ENCODE measurements at places on chromosomes 1 and 21. TPM values are rescaled to one million over a fixed set of nuclear protein-coding genes. Genes with fewer than 3 reads are reported as not detected.

Gene GUCA2B
- not detected for total RNA-seq

Gene APOBEC4
- total RNA-seq: not detected

Gene GBP1
- total RNA-seq: 51.3 TPM

Gene SHE
- 1.00 TPM for total RNA-seq

Gene KCNE2
- total RNA-seq: not detected

Gene HTR6
- total RNA-seq: not detected

Gene LPAR3
- total RNA-seq: 0.73 TPM

Gene LYPLAL1
- total RNA-seq: 21.0 TPM

Gene KCNK1
- total RNA-seq: not detected

Gene TEDDM1
- not detected for total RNA-seq

Gene BACH1
- total RNA-seq: 51.6 TPM

Gene LIPI
- total RNA-seq: not detected

Gene TNFSF4
- total RNA-seq: 0.33 TPM

Gene HES3
- total RNA-seq: not detected

Gene PTPRF
- 4.0 TPM for total RNA-seq

Gene GBP7
- not detected for total RNA-seq

Gene SLAMF7
- total RNA-seq: not detected

Gene DLGAP3
- total RNA-seq: not detected

Gene PTGFR
- total RNA-seq: 0.15 TPM

Gene RASAL2
- total RNA-seq: 36.3 TPM

Gene ACTA1
- not detected for total RNA-seq

Gene BCL10
- 18.6 TPM for total RNA-seq

Gene NPR1
- 1.1 TPM for total RNA-seq

Gene MIXL1
- not detected for total RNA-seq

Gene RCSD1
- not detected for total RNA-seq

Gene DNALI1
- 6.0 TPM for total RNA-seq

Gene BNIPL
- 0.15 TPM for total RNA-seq

Data from melanocyte of skin (primary cell).